ENCODE measurements at places on chromosomes 5 and 9.

- DNase-seq = no peak
Observed at GRCh38 chr9:125963932-125964331, 216.8 kb downstream of the PBX3 start.

- no peak for DNase-seq
Observed at GRCh38 chr9:3361116-3361515, 164.7 kb downstream of the RFX3 start.

DNA sequence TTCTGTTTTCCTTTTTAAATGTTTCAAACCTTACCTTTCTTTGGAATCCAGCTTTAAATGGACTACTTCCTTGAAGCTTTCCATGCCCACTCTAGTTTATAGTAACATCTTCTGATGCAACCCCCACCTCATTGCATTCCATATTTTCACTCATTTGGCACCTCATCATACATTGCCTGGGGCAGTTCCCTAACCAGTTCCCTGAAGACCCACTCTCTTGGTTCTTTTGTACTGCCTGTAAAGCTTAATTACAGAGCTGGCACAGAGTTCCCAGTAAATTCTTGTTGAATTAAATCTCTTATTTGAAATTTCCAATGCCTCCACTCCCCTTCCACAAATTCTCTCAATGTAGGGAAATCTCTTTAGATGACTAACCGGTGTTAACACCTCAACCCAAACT is 257.2 kb downstream of the ARRDC3 start:
- DNase-seq = peak; percentile 40

DNA sequence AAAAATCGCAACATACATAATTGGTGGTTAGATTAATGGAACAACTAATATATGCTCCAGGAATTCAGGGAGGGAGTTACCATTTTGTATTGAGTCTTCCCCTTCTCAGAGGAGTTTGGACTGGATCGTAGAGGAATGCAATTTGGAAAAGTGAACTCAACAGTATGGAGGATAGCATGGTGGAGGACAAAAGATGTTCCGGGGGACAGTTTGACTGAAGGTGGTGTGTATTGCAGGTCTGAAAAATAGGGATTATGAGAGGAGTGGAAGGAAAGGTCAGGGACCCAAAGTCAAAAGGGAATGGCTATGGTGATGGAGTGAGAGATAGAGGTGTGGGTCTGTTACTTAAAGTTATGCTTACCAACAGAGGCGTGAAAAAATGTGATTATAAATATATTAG is 1.5 kb downstream of the DNAJC21 start:
- DNase-seq = no peak

DNA sequence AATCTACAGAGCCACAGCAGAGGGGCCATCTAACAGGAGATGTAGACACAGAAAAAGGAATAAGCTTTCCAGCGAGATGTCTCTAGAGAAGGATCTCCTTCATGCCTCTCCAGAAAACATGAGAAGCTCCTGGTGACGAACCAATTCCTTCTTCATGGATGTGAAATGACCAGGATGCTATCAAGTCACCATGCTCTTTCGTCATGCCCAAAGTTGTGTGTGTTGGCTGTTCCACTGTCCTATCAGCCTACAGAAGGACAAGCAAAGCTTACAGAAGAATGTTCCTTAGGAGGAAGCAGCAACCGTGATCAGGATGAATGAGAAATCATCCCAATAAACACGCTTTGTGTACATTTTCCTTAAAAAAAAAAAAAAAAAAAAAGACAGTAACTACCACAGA is 54.4 kb downstream of the ALDH7A1 start:
- no peak for DNase-seq

DNA sequence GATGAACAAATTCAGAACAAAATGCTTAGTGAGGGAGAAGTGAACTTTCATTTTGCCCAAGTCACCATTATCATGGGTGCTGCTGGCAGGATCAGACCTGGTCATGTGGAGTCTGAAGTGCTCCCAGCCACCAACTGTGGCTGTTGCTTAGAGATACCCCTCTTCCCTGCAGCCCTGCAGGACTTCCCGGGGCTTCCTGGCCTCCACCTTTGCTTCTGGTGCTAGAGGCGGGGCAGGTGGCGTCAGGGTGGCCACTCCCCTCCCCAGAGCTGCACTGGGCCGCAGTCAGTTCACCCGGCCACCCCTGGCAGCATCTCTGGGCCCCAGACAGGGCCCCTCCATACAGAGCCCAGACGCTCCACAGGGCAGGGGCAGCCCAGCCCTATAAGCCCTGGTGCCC is 30.0 kb upstream of the SLC12A7 start:
- no peak for DNase-seq

DNA sequence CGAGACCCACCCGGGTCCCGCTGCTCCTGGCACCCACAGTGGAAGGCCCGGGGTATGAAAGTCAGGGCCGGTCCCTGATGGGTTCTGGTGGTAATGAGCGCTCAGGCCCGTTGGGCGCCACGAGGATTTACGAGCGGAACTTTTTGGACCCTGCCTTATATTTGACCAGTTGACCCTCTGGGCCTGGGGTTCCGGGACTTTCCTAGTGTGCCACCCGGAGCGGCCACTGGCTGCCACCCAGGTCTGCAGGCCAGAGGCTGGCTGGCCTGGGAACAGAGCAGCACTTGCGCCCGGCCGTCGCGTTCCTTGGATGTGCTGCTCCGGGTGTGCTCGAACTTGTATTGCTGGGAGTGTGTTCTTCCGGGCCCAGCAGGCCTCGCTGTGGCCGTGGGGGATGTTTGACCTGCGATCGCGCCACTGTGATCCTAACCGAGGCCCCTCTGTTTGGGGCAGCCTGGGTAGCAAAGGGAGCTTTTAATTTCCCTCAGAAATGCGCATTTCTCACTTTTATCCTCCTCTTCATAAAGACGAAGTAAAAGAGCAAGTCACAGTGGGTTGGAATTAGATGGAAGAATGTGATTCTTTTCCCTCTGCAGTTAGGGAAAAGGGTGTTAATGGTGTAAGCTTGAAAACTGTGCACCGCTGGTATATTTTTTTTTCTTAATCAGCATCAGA is 1.2 kb downstream of the F2RL1 start:
- peak; percentile 52 for DNase-seq

DNA sequence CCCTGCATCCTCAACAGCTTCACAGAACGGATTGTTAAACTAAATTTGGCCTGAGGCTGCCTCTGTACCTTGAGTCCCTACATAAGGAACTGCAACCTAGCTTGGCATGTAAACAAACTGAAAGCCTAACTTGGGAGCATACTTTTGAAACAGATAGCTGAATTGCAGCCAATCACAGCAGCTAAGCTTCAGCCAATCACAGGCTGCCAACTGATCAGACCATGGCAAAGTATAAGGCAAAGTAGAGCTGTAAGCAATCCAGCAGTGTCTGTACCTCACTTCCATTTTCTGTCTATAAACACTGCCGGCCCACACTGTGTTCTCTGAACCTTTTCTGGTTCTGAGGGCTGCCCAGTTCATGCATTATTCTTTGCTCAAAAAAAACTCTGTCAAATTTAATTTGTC is 8.9 kb upstream of the ZNF483 start:
- DNase-seq = no peak

DNA sequence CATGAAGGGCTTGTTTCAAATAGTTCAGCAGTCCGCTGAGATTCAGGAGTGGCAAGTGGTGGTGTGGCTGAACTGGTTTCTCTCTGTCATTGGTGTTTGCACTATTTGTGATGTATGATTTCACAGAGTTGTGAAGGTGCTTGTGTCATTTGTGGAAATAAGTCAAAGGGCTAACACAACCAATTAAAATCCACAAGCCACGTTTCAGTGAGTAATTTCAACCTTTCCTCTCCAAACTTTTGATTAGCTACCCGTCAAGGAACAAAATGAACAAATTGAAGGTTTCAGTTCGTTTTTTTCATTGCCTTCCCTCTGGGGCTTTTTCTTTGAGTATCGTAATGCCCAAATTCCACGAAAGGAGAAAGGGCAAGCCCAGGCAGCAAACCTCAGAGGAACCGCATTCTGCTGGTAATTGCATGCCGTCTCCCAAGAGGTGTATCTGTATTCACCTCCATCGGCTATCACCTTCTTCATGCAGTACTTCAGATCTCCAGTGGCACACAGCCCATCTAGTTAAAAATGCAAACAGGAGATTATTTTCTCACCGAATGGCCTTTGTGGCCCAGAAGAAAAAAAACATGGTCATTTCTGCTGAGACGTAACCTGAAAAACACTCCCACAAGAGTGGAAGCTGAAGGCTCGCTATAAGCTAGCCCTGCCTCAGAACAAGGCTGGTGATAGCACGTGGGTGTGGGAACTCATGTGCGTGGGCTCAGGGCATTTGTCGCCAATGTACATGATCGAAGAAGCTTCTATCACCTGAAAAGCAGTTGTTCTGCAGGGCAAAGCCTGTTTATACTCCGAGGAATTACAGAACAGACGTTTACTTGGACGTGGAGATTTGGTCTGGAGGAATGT is 197.1 kb downstream of the NR3C1 start:
- DNase-seq = no peak

DNA sequence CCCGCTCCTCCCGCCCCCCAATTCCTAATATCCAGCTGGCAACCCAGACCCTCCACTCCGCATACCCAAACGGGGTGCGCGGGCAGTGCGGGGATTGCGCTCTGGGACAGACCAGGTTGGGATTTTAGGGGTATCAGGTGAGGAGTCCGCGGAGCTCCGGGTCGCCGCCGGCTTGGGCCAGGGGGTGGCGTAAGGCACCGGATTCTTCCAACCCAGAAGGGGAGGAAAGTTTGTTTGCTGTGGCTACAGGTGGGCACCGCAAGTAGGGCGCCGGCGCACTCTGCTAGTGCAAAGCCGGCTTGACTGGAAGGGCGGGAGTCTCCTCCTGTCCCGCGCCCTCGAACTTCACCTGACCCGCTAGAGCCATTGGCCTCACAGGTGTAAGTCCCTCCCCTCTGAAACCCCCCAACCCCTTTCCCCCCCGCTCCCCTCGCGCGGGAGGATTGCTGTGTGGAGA is 709 bp downstream of the IQGAP2 start:
- peak; percentile 59 for DNase-seq

DNA sequence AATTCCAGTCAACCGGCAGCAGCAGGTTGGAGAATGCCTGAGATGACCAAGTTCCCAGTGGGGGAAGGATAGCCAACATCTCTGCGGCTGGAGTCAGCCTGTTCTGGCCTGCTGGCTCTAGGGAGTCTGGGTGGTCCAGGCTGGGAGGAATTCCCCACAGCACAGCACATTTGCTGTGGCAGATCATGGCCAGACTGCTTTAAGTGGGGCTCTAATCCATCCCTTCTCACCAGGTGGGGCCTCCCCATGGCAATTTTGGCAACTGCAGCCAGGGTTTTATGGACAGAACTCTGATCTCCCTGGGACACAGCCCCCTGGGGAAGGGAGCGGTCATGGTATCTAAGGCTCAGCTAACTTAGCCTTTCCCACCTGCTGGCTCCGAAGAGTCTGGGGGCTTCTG is 226.1 kb downstream of the DTWD2 start:
- no peak for DNase-seq

- peak; percentile 82 for DNase-seq
Observed at GRCh38 chr5:1174122-1174936, 27.1 kb upstream of the SLC6A19 start.

DNA sequence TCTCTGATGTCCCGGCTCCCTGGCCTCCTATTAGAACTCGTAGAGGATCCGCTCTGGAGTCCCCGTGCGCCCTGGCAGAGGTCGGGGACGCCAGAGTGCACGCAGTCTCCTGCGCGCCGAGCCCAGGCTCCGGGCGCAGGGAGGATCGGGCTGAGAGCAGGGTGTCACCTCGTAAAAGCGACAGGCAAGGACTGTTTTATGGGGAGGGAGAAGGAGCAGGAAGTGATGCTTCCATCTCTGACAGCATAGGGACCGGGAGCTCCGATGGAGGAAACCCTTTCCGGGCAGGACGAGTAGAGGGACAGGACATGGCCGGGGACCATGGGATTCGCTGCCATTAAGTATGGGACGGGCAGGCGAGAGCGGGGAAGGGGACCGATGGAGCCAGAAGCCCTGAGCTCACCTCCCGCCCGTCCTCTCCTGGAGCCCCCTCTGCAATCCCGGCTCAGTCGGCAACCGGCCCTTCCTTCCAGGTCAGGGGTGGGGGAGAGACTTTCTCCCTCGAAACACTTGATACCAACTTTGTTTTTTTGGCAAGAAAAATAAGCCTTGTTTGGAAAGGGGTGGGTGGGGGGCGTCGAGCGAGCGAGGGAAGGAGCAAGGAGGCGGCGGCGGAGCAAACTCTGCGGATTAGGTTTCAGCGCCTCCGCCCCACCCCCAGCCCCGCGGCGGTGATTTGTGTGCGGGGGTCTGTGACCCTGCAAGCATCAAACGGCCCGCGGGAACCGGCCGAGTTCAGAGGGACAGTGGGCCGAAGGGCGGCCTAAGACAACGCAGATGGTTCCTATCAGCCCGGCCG is 12.6 kb downstream of the LMX1B start:
- no peak for DNase-seq

- no peak for DNase-seq
Observed at GRCh38 chr5:41728281-41728680, 141.9 kb downstream of the OXCT1 start.

DNA sequence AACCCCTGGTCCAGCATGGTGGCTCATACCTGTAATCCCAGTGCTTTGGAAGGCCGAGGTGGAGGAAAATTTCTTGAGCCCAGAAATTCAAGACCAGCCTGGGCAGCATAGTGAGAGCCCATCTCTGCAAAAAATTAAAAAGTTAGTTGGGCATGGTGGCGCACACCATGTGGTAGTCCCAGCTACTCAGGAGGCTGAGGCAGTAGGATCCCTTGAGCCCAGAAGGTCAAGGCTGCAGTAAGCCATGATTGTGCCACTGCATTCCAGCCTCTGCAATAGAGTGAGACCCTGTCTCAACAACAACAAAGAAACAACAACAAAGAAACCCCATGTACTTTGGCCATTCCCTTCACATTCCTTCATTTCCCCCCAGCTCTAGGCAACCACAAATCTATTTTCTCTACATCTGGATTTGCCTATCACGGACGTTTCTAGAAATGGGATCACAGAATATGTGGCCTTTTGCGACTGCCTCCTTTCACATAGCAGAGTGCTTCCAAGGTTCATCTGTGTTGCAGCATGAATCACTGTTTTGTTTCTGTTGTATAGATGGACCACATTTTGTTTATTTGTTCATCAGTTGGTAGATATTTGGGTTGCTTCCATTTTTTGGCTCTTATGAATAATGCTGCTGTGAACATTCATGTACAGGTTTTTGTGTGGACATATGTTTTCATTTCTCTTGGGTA is 17.9 kb downstream of the MIGA2 start:
- DNase-seq = no peak

- DNase-seq = peak; percentile 80
Observed at GRCh38 chr5:39014561-39014960, 59.6 kb downstream of the RICTOR start.

- DNase-seq = no peak
Observed at GRCh38 chr9:134570711-134571325, 70.8 kb upstream of the COL5A1 start.

DNA sequence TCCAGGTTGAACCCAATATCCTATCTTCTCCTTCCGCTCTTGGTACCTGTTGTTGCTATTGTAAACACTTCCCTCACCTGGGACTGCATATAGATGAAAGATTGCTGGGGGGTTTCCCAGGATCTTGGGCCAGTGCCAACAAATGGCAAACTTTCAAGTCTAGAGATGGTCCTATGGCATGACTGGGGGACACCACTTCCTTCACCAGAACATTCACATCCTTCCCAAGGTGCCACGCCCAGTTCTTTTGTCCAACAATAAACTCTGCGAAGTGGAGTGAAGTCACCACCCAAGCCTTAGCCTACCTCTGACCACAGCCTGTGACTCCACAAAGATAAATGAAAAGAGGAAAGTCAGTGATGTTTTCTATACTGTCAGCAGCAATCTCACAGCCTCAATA is 34.4 kb downstream of the DOCK8 start:
- DNase-seq = no peak

Measured in astrocyte of the hippocampus (primary cell).